A549 treated with DMSO at 1 μM for 4 hours (cell line): ENCODE measurements at places on chromosomes 4 and X. TPM values are rescaled to one million over a fixed set of nuclear protein-coding genes. Genes with fewer than 3 reads are reported as not detected.

The NIPAL1 gene
- 0.93 to 1.2 TPM (median 0.95 TPM) in 5 replicates for total RNA-seq

The GAK gene
- 30.2 to 54.0 TPM (median 45.7 TPM) in 5 replicates for total RNA-seq

The PF4V1 gene
- not detected in 5 replicates for total RNA-seq

The TLR2 gene
- total RNA-seq = 0.10 to 0.31 TPM (median 0.28 TPM) in 5 replicates

The CT55 gene
- total RNA-seq = not detected in 5 replicates

The ARHGAP6 gene
- total RNA-seq = not detected in 5 replicates

The TCEAL6 gene
- total RNA-seq = not detected in 5 replicates
